ENCODE measurements at places on chromosomes 3 and 15.

GRCh38 chr15:87269566-87269965 lies 987.0 kb downstream of the NTRK3 start:
- no peak for DNase-seq

- DNase-seq = no peak
These were observed 127.1 kb upstream of the SMAD3 start for GRCh38 chr15:66938114-66938830.

GRCh38 chr3:128352326-128352725 lies 114.4 kb downstream of the DNAJB8 start:
- no peak for DNase-seq

- no peak for DNase-seq
These were observed 474.9 kb upstream of the GOLIM4 start for GRCh38 chr3:168570404-168571155.

- DNase-seq = no peak
These were observed 50.8 kb downstream of the CRYBG3 start for GRCh38 chr3:97872525-97873042.

DNA sequence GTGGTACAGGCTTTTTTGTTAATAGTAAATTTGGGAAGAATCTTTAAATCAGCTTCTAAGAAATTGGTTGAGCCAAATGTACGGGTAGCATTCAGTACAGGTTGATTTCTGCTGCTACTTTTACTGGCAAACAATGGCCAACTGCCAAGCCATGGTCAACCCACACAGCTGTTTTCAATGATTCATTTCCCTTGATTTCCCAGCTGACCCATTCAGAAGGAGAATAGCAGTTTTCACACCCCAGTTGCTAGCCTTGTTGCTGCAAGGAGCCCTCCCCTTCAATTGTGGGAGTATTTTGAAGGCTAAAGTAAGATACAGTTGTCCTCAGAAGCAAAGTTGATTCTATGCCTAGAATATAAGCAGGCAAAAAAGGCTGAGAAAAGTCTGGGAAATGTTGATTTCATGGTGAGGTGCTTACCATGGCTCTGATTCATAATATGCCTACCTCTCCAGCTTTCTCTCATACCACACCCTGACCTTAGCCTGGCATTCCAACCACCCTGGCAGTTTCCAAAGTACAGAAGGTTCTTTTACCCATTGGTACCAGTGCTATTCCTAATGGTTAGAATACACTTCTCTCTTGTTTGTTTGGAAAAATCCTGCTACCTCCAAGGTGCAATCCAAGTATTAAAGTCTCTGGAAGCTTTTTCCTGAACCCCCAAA lies 320.3 kb upstream of the TGFBR2 start:
- DNase-seq = peak; percentile 27

GRCh38 chr3:161171113-161171512 lies 50.0 kb upstream of the NMD3 start:
- DNase-seq = peak; percentile 49

- DNase-seq = no peak
These were observed 151.2 kb downstream of the FOXP1 start for GRCh38 chr3:71432044-71432975.

GRCh38 chr15:84006421-84006820 lies 229.2 kb upstream of the GOLGA6L4 start:
- no peak for DNase-seq

DNA sequence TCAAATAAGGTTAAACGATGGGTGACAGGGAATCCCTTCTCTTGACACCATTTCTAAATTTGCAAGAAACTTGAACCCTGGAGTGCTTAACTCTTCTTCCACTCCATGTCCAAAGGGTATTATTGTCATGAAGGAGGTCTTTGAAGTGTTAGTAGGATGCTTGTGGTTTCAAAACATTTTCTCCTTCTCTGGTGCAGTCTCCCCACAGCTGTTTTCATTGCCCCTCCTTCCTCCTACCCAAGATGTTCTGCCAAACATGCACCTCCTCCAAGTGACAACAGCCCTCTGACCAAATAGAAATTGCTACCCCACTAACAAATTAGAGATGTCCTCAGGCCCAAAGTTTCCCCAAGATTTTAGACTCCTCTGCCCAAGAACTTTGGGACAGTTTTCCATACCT lies 151.4 kb downstream of the POLR2M start:
- no peak for DNase-seq

DNA sequence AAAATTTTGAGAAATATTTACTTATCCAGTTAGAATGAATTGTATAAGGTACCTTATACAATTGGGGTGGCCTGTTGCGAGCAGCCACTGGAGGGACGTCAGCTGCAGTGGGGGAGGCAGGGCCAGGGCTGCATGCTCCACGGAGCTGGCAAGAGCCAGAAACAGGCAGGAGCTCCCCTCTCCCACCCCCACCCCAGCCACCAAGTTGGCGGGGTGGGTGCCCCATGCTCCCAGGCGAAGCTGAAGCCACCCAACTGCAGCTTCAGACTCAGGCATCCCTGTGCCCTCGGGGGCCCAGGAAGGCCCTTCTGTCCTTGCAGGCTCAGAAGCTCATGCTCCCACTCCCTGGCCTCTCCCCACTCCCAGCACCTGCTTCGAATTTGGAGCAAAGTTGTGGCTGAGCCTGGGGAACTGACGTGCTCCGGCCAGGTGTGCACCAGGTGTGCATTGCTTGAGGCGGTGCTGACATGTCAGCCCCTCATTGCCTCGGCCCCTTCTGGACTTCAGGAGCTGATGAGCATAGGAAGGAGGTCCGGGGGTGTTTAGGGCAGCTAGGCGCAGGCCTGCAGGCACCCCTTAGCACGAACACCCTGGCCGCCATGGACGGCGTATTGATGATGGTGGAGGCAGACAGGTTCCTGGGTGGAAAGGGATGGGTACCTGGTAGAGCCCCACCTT lies 743.8 kb upstream of the GBE1 start:
- DNase-seq = no peak

GRCh38 chr3:102361101-102361500 lies 73.7 kb upstream of the ZPLD1 start:
- no peak for DNase-seq

DNA sequence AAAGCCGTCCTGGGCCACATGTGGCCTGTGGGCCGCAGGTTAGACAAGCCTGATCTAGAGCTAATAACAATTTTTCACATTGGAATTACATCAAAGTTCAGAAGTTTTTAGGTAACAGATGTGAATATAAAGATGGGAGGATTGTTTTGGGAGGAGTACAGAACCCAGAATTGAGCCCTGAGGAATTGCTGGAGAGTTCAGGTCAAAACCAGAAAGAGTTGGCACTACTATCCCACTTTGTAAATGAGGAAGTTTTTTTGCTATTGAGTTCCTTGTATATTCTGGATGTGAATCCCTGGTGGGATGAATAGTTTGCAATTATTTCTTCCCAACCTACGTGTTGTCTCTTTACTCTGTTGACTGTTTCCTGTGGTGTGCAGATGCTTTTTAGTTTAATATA lies 109.5 kb upstream of the LIPC start:
- no peak for DNase-seq

- no peak for DNase-seq
These were observed 57.1 kb downstream of the SHQ1 start for GRCh38 chr3:72791161-72791560.

DNA sequence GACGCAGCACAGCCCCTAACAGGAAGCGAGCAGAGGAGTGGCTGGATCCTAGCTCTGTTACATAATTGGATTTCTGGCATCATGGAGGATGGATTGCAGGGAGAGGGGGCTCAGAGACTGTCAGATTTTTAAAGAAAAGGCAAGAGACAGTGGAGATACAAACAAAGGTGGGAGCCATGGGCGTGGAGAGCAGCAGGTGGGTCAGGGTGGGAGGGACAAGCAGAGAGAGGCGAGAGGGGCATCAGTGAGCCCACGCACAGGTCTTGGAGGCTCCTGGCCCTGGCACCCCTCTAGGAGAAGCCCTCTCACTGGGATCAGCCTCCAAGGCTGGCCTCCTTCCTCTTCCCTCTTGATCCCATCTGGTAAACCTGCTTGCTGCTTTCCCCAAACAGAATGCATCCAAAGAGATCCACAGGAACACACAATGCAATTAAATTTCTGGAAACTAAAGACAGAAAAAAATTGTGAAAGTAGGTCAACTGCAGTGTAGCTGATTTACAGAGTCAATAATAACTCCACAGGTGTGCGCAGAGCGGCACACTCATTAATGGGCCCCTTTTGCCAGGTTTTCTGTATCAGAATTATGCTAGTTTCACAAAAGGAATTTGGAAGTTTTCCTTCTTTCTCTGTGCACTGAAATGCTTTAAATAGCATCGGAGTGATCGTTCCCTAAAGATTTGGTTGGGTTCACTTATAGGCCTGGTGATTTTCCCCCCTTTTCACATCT lies 66.1 kb downstream of the LSM3 start:
- DNase-seq = no peak

GRCh38 chr15:31352911-31353811 lies 26.5 kb downstream of the KLF13 start:
- DNase-seq = peak; percentile 97

- no peak for DNase-seq
These were observed 13.5 kb downstream of the PPP4R2 start for GRCh38 chr3:73010158-73010557.

DNA sequence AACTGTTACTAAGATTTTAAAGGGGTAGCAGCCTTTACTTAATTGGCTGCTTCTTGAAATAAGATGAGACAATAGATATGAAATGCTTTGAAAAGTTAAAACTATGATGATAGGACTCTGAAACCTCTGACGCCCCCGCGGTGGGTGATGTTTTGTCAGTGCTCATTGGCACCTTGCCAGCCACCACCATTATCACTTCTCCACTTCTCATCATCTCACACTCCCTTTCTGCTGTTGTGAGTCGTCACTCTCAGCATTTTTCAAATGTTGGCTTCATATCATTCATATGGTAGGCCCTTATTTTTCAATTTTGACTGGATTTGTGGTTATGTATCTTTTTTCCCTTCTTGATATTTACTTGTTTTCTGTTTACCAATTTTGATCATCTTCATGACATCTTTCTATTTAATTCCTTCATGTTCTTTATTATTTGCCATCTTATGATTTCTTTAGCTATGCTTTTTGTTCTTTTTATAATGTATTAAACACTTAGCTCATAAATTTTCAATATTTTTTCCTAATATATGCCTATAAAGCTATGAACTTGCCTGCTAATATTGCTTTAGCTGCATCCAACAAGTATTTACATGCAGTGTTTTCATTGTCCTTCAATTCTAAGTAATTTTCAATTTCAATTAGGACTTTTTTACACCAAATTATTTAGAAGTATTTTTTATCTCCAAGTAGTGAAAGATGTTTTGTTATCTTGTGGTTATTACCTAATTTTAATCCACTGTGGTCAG lies 30.3 kb upstream of the SKOR1 start:
- no peak for DNase-seq

GRCh38 chr15:79896131-79896633 lies 632 bp downstream of the MTHFS start:
- DNase-seq = no peak

DNA sequence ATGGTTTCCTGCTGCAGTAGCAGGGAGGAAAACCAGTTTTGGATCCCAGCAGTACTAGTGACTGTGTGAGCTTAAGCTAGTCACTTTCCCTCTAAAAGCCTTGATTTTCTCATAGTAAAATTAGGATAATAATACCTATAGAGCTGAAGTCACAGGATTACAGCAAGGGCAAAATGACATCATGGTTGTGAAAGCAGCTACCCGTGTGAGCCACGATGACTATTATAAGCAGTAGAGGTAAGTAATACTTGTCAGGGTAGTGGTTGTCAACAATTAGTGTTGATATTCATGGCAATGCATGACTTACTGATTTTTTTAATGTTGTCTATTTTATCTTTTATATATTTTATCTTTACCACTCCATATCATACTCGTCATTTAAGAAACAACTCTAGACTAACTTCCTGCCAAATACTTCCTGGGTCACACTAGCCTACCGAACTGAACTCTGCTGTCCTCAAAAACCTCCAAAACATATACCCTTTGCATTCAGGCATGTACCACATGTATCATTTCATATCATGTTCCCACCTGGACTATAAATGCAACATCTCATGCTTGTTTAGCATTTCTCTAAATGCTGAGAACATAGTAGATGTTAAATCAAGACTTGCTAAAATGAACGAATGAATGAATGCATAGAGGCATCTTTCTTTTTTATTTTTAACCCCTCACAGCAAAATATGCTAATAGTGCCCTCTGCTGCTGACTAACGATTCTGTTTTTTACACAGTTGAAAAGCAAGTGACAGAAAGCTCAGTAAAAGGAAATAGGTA lies 172.6 kb downstream of the P3H2 start:
- DNase-seq = no peak

GRCh38 chr15:62561059-62561519 lies 396.0 kb upstream of the C2CD4B start:
- no peak for DNase-seq

GRCh38 chr3:72426618-72427397 lies 421.4 kb downstream of the SHQ1 start:
- DNase-seq = no peak

GRCh38 chr15:52308446-52309153 lies 13.0 kb upstream of the MYO5C start:
- no peak for DNase-seq

- peak; percentile 26 for DNase-seq
These were observed 90.5 kb downstream of the MRPL46 start for GRCh38 chr15:88376574-88377174.

- no peak for DNase-seq
These were observed 28.2 kb downstream of the MEIS2 start for GRCh38 chr15:37072181-37072580.

DNA sequence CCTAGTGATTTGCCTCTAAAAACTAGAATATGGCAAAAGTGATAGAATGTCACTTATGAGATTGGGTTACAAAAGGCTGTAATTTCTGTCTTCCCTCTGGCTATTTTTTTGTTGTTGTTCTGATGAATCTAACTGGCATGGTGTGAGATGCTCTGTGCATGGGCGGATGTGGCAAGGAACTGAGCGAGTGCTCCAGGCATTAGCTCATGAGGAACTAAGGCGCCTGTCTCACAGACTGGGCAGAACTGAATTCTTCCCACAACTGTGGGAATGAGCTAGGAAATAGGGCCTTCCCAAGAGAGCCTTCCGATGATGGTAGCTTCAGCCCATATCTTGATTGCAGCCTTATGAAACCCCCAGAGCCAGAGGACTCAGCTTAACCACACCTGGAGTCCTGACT lies 222.5 kb downstream of the NR2F2 start:
- no peak for DNase-seq

GRCh38 chr3:125602752-125603649 lies 7.7 kb upstream of the OSBPL11 start:
- DNase-seq = no peak

DNA sequence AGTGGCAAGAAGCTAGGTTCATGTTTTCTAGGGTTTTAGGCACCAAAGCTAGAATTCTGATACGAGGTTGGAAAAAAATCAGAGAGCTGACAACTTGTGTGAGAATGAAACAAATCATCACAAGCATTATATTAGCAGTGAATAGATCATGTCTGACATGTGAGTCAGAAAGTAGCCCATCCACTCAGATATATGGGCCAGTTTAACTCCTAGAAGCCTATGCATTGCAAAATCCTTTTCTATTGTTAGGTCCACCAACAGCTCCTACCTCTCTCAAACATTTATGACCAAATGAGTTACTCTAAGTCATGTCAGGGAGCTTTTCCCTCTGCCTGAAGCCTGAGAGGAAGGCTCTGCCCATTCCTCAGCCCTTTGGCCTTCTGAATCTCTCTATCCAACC lies 44.0 kb downstream of the KBTBD12 start:
- DNase-seq = no peak

- no peak for DNase-seq
These were observed 23.8 kb downstream of the NIPA1 start for GRCh38 chr15:22810033-22810852.

All from hepatic stellate cell (primary cell).